ENCODE measurements at places on chromosomes 6 and 20. TPM values are rescaled to one million over a fixed set of nuclear protein-coding genes. Genes with fewer than 3 reads are reported as not detected.

Gene C20orf173
- not detected for total RNA-seq

Gene ERMARD
- total RNA-seq: 24.2 TPM

- no peak for DNase-seq
Measured at GRCh38 chr6:46421939-46422338, 69.3 kb downstream of the RCAN2 start.

DNA sequence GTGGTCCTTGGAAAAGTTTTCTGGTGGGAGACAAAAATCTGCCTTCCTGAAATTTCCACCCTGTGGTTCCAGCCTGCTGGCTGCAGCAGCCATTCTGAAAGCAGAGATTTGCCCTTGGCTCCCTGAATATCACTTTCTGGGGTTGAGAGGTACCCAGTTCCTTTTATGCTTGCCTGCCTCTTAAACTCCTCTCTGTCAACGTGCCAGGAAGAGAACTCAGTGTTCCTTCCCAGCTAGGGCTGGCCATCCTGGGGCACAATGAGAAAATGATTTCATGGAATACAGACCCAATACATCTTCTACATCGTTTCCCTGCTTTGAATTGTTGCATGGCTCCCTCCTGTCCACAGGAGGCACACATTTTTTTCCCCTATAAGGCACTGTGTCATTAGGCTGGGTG lies 1.6 kb upstream of the DSN1 start:
- DNase-seq: no peak
